ENCODE measurements at places on chromosomes 1 and 21.

GRCh38 chr21:35190201-35190701 lies 141.1 kb upstream of the RUNX1 start:
- no peak for DNase-seq

DNA sequence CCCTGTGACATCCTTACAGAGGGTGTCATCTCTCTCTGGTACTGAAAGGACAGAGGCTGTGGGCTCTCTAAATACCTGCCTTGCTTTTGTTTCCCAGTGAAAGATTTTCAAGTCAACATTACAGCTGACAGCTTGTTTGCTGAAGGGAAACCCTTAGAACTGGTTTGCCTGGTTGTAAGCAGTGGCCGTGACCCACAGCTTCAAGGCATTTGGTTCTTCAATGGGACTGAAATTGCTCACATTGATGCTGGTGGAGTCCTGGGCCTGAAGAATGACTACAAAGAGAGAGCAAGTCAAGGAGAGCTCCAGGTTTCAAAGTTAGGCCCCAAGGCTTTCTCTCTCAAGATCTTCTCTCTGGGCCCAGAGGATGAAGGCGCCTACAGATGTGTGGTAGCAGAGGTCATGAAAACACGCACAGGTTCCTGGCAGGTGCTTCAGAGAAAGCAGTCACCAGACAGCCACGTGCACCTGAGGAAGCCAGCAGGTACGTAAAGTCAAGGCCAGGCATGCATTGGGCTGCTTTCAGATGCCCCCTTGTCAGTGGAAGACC lies 11.8 kb downstream of the CD101 start:
- no peak for DNase-seq

GRCh38 chr1:112030157-112030556 lies 40.7 kb upstream of the KCND3 start:
- no peak for DNase-seq

GRCh38 chr1:226627050-226627755 lies 78.6 kb downstream of the STUM start:
- no peak for DNase-seq

DNA sequence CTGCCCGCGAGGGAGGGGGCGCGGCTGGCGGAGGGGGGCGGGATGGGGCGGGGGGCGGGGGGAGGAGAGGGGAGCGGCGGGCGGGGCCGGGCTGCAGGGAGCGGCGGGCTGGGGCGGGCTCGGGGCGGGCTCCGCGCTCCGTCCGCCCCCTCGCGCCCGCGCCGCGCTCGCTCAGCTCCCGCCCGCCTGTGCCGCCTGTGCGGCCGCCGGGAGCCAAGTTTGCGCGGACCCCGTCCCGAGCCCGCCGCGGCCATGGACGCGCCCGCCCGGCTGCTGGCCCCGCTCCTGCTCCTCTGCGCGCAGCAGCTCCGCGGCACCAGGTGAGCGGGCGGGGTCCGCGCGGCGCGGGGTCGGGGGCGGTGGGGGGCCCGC lies at the start of gene GABRD:
Gene GABRD (plus strand): TSS at position 174 of the 372 bp plus-strand sequence. CDS start 79 bp downstream, at position 253.
- DNase-seq, result no peak

DNA sequence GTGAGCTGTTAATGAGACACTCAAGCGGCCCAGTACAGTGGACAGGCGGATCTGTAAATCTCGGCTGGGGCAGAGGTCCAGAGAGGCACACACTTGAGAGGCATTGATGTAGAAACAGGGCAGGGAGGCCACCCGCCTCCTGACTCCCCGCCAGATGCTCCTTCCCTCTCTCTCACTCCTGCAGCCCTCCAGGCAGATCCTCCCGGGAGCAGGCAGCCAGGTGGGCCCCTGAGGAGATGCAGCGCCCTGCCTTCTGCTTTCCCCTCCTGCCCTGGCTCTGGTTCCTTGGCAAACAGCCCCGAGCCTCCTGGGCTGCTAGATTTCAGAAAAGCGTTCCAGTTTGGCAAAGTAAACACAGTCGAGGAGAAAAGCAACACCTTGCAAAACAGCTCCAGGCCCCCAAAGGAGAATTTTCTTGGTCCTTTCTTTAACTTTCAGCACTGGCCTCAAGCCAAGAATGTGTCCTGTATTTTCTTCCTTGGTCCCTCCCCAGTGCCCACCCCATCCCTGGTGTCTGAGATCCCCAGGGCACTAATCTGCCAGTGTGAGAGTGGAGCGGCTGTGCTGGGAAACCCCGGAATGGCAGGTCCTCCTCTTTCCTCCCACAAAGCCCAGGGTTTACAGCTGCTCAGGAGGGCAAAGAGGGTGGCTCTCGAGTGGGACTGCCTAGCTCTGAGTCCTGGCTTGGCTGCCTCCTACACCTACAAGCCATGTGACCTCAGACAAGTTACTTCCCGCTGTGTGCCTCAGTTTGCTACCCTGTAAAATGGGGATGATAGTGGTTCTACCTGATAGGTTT lies 29.4 kb upstream of the IFNLR1 start:
- DNase-seq, result no peak

DNA sequence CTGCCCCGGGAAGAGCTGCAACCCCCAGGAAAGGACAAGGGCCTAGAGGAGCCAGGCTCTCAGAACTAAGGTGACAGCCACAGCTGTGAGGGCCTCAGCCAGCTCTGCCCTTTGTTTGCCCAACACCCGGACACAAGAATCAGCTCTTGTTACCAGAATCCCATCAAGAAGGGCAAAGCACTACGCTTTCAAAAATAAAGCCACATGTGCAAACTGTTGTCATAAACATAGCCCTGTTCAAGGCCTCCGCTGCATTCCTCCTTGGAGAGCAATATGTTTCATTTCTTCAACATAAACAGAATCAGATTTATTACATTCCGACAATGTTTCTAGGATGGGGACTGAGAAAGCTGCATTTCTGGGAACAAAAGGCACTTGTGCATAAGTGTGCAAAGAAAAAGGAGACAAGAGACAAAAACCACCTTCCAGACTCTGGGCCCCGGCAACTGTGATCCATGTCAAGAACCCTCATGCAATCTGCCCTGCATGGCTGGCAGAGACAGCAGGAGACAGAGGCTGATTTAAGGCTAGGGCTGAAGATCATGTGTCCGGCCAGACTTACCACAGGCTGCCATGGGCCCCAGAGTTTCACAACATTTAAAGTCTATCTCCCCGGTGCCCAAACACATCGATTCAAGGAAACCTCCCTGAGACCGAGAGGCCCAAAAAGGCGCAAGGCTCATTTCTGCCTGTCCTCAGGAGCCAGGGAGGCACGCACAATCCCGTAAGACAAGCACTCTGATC lies 71.0 kb downstream of the SSBP3 start:
- DNase-seq, result no peak

- DNase-seq, result no peak
Observed at GRCh38 chr1:195761104-195761503, 847.1 kb downstream of the KCNT2 start.

DNA sequence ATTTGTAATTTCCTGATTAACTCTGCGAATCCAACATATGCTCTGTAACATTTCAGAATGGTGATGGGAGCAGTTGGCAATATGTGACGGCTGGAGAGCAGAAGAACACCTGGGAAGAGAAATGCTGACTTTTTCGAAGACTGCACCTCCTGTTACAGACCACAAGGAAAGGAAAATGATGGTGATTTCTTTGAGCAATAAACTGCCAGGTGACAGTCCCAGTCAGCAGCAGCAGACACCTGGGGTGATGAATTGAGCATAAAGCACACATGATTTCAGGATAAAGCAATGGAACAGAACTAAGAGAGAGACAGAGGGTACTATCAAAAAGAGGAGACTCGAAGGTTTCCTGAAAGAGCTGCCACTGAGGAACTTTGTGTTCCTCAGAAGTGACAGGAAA lies 528.6 kb downstream of the NEGR1 start:
- no peak for DNase-seq

DNA sequence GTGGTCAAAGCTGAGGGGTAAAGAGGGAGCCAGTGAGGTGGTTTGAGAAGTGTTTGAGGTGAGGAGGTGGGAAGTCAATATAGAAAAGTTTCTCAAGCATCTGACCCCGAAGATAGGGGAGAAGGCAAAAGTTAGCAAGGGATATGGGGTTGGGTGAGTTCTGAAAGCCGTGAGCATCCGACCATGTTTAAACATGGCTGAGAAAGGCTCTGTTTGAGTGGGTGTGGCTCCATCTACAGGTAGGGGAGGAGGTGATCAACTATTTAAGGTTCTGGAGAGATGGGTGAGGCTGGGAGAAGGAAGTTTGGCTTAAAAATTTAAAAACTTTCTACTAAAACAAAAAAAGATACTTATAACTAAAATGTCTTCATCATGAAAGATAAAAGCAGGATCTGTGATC lies 273.8 kb downstream of the KCNJ6 start:
- DNase-seq, result no peak

DNA sequence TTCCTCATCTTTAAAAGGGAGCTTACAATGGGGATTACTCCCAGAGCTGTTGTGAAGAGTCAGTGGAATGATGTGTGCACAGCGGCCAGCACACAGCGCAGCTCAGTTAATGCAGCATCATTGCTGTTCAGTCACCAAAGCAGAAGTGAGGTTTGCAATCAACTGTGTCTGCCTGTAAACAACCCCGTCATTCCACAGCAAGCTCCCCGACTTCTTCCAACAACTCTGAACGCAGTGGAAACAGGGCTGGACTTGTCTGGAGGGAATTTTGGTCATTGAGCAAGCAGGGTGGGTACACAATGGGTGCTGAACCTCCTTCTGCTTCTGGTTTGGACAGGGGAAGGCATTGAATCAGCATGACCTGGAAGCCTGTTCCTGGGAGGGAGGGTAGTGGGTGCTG lies 347.4 kb downstream of the PTPRU start:
- DNase-seq, result no peak

DNA sequence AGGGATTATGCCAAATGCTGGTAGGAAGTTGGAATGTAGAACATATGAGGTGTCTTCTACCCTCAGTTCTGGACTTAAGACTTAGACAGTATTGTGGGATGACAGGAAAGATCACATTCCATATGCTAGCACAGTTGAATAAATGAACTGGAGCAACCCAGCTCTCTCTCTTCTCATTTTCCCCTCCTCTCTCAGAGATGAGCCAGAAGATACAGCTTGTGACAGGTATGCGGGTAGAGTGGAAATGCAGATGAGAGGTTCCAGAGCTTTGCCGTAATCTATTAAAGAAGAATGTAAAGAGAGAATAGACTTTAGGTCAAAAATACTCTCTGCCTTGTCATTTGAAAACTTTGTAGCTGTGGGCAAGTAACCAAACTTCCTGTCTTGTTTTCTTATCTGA lies 32.5 kb upstream of the HMCN1 start:
- no peak for DNase-seq

DNA sequence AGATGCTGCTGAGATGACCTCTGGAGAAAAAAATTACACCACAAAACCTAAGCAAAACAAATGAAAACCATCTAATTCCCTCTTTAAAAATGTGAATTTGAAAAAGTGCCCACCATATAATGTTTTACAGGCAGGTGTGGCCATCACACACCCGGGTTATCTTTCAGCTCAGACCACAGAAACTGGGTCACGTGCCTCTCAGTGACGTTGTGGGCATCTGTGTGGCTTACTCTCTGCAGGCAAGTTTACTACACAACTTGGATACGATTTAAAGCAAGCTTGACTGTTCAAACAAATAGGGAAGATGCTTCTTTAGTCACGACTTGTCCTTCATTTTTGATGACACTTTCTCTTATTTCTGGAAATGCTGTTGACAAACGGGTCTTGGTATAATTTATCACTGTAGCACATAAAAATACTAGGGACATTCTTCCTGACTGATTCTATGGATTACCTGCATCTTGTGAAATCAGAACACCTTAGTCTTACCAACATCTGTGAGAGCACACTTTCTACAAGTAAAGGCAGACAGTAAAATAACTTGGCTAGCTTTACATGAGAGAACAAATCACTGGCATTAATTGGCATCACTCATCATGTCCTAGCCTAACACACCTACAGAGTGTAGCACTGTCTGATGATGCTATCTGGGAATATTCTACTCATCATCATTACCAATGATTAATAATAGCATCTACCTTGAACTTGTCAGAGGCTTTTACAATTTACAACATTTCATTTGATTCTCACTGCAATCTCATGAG lies 89.3 kb upstream of the EDEM3 start:
- DNase-seq, result no peak

DNA sequence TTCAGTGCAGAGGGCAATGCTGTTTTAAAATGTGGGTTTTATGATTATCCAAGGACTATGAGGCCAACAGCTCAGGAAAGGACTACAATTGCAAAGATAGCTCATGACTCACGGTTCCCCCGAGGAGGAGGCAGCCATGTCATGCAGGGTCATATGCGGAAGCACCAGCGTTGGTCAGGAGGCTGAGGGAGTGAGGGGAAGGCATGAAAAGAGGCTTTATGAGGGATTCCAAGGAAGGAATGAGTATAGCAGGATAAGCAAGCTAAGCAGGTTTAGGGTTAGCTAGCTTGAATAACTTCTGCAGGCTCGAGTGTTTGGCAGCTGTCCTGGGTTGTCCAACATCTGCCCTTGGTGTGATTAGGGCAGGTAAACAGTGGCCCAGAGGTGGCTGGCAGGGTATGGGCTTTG lies 495.1 kb downstream of the SETD4 start:
- peak; percentile 61 for DNase-seq

- no peak for DNase-seq
Observed at GRCh38 chr1:74811436-74812179, 78.7 kb downstream of the TYW3 start.

DNA sequence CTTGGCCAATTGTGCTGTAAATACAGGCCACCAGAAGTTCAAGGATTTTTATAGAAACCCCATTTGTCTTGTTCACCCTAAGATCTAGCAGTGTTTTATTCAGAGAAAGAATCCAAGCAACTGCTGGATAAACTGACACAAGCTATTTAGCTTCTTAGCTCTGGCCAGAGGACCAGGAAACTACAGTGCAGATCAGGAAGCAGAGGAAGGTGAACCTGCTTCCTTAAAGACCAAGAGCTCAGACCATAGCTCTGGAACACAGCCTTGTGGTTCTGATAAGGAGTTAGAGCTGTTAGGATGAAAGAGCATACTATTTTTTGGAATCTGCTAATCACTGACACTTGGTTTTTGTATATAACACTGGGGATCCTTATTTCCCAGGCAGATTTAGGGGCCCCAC lies 5.2 kb upstream of the CCDC17 start:
- no peak for DNase-seq

DNA sequence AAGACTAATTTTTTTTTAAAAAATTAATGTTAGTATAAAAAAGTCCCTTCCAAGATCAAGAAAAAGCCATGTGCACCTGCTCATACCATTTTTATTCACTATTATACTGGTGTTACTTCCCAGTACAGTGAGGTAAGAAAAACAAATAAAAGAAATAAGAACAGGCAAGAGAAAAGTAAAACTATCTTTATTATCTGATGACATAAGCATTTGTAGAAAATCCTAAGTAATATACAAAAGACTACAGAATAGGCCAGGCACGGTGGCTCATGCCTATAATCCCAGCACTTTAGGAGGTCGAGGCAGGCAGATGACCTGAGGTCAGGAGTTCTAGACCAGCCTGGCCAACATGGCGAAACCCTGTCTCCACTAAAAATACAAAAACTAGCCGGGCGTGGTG lies 65.3 kb downstream of the SRSF11 start:
- no peak for DNase-seq

- DNase-seq, result no peak
Observed at GRCh38 chr1:60224523-60224922, 151.0 kb upstream of the C1orf87 start.

DNA sequence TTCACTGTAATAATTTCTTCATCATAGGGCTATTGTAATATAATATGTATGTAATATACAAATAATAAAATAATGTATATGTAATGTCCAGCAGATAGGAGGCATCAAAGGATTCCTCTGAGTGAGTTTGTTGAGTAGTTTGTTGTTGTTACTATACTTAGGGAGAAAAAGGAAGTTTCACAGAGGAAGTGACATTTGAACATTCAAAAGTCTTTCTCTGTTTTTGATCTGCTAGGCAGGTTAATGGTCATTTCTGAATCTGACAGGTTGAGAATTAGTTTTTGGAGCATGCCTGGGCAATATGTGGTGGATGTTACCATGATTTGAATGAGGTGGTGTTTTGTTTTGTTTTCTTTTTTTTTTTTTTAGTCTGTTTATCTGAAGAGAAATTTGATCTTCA lies 102.1 kb downstream of the NRDC start:
- DNase-seq, result no peak
